D721Med (cell line): ENCODE measurements at places on chromosomes 1 and 21.

DNA sequence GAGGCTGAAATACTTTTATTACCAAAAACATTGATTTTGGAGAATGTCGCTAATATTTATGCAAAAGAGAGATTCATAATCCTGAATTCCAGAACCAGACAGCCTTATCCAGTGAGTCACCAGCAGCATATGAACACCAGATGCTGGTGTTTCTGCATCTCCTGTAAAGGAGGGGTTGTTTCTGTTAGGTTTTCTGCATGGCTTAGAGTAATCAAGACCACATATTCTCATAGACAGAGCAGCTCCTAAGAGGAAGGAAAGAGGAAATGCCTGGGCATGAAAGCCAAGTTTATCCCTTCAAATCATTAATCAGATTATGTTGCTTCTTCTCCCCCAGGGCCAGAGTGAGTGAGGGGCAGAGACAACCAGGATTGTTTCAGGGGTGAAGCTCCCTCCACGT lies 86.2 kb downstream of the NGF start:
- DNase-seq = no peak

DNA sequence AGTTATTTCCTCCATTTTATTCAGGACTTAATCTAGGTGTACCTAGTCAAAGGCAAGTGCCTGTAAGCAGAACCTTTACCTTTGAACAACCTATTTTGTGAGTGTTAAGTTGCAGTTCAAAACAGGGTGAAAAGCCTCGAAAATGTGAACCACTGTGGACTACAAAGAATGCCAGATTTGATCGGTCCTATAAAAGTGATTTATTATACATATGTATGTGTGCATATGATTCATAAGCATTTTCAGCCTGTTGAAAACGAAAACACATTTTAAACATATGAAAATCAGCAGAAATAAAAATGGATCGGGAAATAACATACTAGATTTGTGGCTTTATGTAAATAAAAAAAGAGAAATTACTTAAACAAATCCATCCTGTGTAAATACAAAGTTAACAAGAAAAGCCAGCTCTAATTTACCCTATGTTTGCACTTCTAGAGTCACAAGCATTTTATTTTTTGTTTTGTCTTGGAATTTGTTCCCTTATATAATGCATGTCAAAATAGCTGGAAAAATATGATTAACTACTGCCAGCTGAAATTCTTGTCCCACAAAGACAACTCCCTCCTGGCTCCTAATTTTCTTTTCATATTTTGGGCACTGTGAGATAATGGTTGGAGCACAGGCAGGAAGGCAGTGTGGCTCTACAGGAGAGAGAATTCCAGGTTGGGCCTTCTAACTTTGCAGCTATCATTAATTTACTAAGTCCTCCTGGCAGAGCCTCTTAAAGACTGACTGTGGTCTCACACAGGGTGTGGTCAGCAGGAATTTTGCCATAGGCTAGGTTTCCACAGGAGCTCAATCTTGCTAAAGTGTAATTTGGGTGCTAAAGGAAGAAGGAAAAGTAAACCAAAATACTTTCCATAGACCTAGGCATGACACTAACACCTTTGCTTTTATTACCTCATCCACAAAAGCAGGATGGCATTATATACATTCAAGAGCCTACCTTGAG lies 70.2 kb upstream of the CDC42BPA start:
- no peak for DNase-seq

DNA sequence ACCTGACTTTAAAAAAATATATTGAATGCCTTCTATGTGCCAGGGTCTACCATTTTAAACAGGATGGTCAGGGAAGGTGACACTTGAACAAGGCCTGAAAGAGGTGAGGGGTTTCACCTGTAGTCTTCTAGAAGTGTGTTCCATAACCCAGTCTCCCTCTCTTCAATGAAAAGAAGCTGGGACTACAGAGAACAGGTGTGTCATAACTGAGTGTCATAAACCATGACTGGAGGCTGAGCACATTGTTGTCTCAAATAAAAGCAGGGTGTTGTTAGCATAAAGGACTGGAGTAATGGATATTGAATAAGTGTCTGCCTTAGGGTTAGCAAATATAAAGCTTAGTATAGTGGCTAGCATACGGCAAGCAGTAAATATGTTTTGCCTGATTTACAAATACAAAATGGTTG lies 65.4 kb downstream of the SYDE2 start:
- DNase-seq = no peak

DNA sequence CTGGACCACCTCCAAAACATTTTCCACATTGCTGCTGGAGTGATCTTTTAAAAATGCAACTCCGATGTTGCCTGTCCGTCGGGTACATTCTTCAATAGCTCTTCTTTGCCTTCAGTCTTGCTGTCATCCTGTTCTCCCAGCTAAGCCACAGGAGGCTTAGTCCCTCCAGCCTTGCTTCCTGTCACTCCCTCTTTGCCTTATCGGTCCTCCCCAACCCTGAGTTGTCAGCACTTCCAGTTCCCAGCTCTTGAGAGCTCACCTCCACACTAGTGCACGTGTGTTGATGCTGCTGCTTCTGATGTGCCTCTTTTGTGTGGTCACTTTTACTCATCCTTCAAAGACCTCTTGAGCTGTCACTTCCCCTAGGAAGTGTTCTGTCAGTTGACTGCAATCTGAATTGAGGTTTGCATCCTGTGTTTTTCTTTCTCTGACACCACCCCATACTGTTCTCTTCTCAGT lies 15.3 kb downstream of the UCK2 start:
- no peak for DNase-seq

- no peak for DNase-seq
Measured at GRCh38 chr1:158611916-158612315, 6.8 kb downstream of the OR10Z1 start.

GRCh38 chr1:36913484-36914060 lies 120.7 kb downstream of the GRIK3 start:
- no peak for DNase-seq

DNA sequence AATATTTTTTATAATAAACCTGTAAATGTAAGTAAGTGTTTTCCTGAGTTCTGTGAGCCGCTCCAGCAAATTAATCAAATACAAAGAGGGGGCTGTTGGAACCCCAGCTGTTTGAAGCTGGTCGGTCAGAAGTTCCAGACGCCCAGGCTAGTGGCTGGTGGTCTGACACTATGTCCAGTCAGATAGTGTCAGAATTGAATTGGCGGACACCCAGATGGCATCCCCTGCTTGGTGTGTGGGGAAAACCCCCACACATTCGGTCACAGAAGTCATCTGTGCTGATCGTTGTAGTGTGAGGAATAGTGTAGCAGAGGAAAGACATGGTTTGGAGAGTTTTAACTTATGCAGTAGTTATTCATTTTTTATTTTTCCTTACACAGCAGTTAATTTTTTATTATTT lies 32.4 kb downstream of the TBCE start:
- no peak for DNase-seq

- no peak for DNase-seq
Measured at GRCh38 chr1:26281091-26281958, 1.4 kb downstream of the SH3BGRL3 start.

- no peak for DNase-seq
Measured at GRCh38 chr1:34405266-34405959, 228.7 kb downstream of the C1orf94 start.

DNA sequence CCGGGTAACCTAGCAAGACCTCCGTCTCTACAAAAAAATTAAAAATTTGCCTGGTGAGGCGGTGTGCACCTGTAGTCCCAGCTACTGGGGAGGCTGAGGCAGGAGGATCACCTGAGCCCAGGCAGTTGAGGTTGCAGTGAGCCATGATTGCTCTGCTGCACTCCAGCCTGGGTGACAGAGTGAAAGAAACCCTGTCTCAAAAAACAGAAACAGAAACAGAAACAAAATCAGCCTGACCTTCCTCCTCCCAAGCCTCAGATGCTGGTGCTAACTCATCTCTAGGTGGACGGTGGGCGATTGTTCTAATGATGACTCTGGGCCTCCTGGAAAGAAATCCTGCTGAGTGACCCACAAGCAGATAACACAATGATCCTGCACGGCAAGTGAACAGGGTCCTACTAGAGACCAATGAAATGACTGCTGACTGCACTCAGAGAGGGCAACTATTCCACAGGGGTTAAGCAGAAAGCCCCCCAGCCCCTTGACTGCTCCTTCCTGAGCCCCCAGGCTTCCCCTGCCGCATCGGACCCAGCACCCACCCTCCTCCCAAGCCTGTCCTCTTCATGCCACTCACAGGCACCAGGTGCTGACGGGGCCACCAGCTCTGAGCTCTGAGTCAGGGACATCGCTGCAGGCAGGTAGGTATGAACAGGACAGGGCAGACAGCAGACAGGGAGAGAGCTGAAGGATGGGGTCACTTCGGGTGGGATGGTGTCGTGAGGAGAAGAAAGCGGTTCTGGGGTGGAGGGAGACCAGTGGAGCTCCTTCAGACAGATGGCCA lies 27.8 kb upstream of the LRRC38 start:
- DNase-seq = no peak

GRCh38 chr1:39275836-39276507 lies 71.5 kb downstream of the MACF1 start:
- no peak for DNase-seq

DNA sequence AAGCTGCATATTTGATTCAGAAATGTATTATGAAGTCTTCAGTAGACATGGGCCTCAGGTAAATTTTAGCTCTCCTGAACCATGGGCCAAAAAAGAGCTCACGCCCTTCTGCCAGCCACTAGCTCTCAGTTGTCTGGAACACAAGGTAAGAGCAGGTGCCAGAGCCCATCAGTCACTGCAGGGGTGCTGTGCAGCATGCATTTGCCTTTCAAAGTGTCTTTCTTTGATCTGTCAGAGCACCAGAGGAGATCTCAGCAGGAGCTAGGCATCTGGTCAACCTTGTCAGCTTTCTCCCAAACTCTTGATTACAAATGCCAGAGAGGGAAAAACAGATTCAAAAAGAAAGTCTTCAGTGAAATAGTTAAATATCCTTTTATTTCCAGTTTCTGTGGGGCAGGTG lies 332.3 kb downstream of the COL11A1 start:
- no peak for DNase-seq

GRCh38 chr1:2322065-2322571 lies 69.2 kb downstream of the MORN1 start:
- DNase-seq = no peak

GRCh38 chr1:83671586-83671985 lies 327.3 kb downstream of the TTLL7 start:
- no peak for DNase-seq

- DNase-seq = no peak
Measured at GRCh38 chr1:147252540-147252939, 10.1 kb downstream of the CHD1L start.

DNA sequence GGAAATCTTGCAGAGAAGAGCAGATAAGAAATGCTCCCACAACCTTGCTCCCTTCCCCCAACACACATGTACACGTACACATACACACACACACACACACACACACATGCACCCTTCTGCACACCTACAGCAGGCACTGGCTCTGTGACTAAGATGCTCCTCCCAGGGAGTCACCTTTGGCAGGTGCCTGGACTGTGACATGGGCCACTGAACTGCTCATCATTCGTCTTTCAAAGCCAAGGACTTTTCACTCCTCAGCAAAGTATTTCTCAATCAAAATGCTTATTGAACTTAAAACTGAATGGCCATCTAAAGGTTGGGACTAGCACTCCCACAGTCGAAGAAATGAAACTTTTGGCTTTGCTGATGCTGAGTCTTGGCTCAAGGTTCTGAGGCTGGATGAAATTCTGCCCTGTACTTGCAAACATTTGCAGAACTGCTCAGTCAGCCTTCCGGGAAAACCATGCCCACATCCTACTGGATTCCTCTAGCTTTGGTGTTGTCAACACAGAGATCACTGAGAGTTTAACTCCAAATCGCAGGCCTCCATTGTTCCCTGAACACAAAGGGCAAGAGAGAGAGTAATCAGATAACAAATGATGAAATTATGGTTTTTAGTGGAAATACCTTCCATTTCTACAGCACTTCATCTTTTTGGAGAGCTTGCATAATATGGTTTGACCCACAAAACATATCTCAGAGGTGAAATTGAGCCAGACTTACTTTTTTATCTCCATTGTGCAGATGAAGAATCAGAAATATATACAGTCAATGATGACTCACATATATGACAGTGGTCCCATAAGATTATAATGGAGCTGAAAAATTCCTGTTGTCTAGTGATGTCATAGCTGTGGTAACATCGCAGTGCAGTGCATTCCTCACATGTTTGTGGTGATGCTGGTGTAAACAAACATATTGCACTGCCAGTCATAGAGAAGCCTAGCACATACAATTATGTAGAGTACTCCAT lies 72.4 kb upstream of the BCAR3 start:
- DNase-seq = no peak

DNA sequence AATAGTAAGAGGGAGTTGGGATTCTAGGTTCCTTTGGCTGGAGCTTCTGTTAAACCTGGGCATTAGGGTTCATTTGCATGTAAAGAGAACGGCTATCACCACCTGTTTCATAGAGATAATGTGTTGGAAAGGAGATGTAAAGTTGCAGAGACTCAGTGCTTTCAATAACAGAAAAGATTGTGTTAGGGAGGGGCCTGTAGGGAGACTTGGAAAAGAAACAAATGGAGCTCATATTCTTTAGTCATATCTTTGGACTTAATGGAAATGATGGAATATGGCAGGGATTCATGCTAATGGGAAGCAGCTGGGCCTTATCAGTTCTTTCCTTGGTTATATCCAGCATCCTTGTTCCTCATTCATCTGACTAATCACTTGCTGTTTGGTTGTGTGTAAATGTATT lies 144.9 kb downstream of the CD247 start:
- no peak for DNase-seq

DNA sequence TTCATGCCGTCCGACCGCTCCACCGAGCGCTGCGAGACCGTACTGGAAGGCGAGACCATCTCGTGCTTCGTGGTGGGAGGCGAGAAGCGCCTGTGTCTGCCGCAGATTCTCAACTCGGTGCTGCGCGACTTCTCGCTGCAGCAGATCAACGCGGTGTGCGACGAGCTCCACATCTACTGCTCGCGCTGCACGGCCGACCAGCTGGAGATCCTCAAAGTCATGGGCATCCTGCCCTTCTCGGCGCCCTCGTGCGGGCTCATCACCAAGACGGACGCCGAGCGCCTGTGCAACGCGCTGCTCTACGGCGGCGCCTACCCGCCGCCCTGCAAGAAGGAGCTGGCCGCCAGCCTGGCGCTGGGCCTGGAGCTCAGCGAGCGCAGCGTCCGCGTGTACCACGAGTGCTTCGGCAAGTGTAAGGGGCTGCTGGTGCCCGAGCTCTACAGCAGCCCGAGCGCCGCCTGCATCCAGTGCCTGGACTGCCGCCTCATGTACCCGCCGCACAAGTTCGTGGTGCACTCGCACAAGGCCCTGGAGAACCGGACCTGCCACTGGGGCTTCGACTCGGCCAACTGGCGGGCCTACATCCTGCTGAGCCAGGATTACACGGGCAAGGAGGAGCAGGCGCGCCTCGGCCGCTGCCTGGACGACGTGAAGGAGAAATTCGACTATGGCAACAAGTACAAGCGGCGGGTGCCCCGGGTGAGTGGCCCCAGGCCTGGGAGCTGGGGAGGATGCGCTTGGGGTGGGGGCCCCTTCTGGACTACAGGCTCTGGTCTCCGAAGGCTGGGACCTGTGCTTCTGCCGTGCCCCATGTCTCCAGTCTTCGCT lies 1.1 kb downstream of the SKI start:
- DNase-seq = no peak

GRCh38 chr1:179798864-179799516 lies 55.9 kb downstream of the FAM163A start:
- no peak for DNase-seq
